WTC11 (cell line): ENCODE measurements at places on chromosomes 13 and 19. TPM values are rescaled to one million over a fixed set of nuclear protein-coding genes. Genes with fewer than 3 reads are reported as not detected.

The PGLYRP1 gene
- total RNA-seq: not detected in 3 replicates

The ZNF730 gene
- total RNA-seq: 32.2 to 38.0 TPM (median 32.6 TPM) in 3 replicates

- DNase-seq: no peak
These were observed 76.0 kb downstream of the ZNF557 start for GRCh38 chr19:7145494-7145893.

DNA sequence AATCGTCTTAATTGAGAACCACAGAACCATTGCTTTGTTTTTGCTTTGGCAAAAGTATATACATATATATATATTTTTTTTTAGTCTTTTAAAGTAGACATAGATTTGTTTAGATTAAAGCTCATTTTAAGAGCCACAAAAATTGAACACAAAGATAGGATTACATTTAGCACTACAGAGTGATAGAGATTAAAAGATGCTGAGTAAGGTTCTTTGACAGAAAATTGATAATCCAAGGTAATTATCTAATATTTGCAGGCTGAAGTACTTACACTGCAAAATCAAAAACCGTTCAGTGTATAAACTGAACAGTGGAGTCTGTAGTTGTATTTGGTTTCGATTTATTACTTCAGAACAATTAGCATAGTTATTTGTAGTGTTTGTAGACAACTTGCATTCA lies 24.5 kb upstream of the ZNF98 start:
- no peak for DNase-seq

DNA sequence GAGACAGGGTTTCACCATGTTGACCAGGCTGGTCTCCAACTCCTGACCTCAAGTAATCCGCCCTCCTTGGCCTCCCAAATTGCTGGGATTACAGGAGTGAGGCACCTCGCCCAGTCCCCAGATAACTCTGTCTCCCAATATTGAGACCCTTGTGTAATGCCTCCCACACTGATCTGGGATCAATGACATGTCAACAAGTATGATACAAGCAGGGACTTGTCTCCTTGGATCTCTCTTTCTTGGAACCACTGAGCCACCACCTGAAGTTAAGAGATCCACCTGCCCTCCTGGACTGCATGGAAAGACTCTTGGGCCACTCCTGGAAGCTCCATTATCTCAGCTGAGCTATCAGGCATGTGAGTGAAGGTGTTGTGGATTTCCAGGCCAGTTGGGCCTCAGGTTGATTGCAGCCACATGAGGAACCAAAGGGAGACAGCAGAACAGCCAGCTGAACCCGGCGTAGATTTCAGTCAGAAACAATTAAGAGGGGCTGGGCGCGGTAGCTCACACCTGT lies 15.1 kb downstream of the NFKBID start:
- no peak for DNase-seq

GRCh38 chr13:89363144-89363543 lies 1692.0 kb downstream of the SLITRK5 start:
- peak; percentile 32 for DNase-seq

GRCh38 chr13:38979891-38980749 lies 10.5 kb downstream of the STOML3 start:
- DNase-seq: no peak

- DNase-seq: peak; percentile 51
These were observed 568 bp downstream of the POLR2I start for GRCh38 chr19:36113894-36114720.
